ENCODE measurements at places on chromosomes 5 and 9.

GRCh38 chr5:114407783-114408182 lies 45.9 kb downstream of the KCNN2 start:
- no peak for DNase-seq

GRCh38 chr5:73405691-73406090 lies 42.9 kb downstream of the FOXD1 start:
- DNase-seq, result no peak

GRCh38 chr5:32326216-32326772 lies 13.6 kb upstream of the MTMR12 start:
- DNase-seq, result no peak

GRCh38 chr5:54895816-54896341 lies 89.5 kb downstream of the ESM1 start:
- peak; percentile 54 for DNase-seq

DNA sequence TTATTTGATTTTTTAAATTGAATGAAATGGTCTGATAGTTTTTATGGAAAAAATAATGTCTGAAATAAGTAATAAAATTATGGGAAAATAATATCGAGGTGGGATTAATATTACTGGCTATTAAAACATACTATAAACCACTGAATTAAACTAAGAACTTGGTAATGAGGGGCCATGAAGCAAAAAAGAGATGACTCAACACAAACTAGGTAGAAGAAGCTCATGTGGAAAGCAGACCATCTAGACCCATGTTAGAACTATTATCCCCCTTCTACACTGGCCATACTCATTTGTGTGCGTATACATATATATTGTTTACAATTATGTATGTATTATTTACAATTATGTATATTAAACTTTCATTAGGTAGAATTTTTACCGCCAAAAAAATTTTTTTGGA lies 8.5 kb upstream of the GPR150 start:
- no peak for DNase-seq

DNA sequence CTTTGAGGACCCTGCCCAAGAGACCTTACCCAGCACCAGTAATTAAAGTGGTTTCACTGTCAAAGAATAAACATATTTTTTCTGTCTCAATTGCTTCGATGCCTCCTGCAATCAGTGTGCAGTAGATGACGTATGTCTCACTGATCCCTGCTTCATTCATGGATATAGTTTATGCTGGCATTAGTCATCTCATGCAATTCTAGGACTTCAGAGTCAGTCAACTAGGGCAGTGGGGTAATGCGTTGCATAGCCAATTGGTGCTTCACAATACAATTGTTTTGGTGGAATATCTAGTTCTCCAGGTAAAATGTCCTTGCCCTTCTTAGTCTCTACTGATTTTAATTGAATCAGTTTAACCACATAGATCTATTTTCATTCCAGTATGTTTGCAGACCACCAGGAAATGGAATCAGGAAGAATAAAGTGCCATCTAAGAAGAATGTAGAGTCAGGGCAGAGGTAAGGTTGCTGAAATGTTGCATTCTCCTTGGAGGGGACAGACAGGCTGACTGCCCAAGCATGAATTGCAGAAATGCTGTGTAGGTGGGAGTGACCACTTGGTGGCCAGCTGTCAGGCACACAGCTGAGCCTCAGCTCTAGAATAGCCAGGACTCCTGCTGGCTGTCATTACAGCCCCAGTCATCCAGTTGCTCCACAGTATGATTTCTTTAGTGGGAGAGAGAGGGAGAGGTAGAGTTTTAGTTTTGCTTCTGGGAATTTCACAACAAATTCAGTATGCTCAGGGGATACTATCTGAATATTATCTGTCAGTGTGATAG lies 73.5 kb upstream of the MEGF10 start:
- peak; percentile 73 for DNase-seq

GRCh38 chr9:134959126-134959970 lies 41.6 kb upstream of the FCN1 start:
- DNase-seq, result no peak

- no peak for DNase-seq
Observed at GRCh38 chr5:169527863-169528262, 55.7 kb upstream of the SPDL1 start.

DNA sequence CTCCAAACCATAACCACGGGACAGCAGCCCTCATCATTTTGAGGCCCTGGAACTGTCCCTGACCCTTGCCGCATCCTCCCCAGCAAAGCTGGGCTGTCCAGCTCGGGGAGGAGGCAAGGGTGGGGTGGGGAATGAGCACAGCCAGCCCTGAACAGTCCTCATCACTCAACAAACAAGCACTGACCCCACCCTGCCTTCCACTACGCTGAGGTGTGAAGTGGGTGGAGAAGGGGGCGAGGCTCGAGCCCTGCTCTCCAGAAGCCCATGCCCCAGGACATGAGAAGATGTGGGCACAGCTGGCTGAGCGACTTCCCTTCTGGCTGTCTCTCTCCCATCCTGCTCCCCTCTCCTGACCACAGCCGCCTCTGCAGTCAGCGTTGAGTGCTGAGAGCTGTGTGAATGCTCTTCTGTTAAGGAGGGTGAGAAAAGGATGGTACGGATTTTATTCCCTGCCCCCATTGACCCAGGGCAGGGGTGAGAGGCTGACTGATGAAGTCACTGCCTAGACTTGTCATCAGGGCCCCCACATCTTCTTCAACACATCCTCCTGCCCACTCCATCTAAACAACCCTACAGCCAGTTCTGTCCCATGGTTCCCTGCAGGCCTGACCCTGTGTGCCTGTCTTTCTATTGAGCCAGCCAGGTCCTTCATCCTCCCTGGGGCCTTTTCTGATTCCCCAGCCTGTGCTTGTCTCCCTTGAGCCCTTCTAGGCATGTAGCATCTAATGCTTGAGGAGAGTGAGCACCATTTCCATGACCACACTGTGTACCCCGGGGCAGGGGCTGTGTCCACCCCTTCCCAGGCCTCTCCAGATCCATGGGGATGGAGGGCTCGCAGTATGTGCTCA lies 276.0 kb downstream of the FSTL4 start:
- DNase-seq, result peak; percentile 67

GRCh38 chr5:61534481-61535267 lies 202.6 kb downstream of the ZSWIM6 start:
- DNase-seq, result no peak

GRCh38 chr5:168809218-168809617 lies 230.1 kb upstream of the PANK3 start:
- DNase-seq, result peak; percentile 55

- no peak for DNase-seq
Observed at GRCh38 chr9:98886691-98887229, 56.9 kb upstream of the COL15A1 start.

DNA sequence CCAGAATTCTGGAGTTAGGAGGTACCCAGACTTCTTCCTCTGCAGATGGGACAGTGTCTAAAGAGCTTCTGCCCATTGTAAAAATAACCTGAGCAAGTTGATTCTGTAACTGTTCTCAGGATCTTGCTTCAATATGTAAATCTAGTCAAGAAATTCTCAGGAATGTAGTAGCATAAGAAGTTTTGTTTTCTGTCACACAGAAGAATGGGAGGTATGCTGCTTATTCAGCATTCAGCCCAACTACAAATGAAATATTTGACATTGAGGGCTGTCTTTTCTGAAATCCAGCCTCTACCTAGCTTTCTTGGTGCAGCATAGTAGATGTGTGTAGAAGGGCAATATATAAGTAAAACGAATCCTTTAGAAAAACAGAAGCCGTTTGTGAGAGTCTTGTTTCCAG lies 13.8 kb downstream of the MACIR start:
- DNase-seq, result no peak

- DNase-seq, result no peak
Observed at GRCh38 chr9:123756484-123757106, 173.3 kb downstream of the DENND1A start.

DNA sequence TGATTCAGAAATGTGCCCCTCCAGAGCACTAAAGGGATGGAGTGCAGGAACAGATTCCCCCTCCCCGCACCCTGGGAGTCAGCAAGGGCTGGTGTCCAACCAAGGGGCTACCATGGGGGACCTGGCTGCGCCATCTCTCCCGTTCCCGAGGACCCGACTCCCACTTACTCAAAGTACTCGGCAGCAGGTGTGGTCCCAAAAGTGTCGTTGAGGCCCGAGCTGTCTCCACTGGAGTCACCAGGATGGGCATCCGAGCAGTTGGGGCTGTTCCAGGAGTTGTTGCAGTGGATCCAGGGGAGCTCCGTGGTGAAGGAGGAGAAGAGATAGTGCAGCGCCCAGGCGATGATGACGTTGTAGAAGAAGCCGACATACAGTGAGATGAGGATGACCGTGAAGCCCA lies 12.9 kb downstream of the SLC6A3 start:
- DNase-seq, result no peak

- DNase-seq, result peak; percentile 36
Observed at GRCh38 chr5:142841511-142842265, 71.5 kb downstream of the ARHGAP26 start.

DNA sequence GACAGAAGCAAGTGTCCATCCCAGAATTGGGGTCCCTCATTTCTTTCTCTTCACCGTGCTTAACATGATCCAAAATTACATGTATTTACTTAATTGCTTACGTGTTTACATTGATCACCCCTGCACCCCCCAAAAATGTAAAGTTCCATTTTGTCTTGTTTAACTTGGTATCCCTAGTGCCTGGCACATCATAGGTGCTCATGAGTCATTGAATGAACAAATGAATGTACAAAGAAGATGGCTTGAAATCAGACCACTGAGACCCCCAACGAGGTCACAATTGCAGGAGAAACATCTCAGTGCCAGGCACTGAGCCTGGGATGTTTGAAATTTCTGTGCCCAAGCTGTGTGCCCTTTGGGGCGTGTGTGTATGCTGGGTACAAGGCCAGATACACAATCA lies 45.2 kb upstream of the NDFIP1 start:
- no peak for DNase-seq

DNA sequence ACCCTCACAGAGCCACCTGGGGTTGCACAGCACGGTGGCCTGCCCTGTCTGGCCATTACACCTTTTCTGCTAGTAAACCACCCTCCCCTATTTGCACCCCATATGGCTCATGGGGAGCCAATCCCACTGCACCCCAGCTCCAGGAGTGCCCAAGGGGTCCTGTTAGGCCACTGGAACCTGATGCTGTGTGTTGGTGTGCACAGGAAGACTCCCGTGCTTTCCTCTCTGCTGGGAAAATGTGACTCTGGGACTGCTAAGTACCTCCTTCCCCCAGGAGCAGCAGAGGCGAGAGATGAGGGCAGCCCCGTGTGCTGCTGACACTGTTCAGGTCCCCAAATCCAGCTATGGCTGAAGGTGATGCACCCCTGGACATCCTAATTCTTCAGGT lies 126.3 kb downstream of the ADAMTS2 start:
- no peak for DNase-seq

GRCh38 chr5:168318240-168318639 lies 26.8 kb downstream of the WWC1 start:
- no peak for DNase-seq

DNA sequence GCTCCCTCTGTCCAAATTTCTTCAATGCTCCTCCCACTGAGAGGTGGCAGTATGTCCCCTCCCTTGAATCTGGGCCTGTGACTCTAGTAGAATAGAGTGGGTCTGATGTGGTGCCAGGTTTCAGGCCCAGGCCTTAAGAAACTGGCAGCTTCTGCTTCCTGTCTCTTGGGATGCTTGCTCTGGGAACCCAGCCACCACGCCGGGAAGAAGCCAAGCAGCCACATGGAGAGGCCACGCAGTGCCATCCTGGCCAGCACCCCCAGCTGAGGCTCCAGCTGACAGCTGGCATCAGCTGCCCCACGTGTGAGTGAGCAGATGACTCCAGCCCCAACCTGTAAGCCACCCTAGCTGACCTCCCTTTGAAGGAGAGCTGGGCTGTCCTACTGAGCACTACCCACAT lies 7.3 kb upstream of the TSPAN17 start:
- peak; percentile 86 for DNase-seq

DNA sequence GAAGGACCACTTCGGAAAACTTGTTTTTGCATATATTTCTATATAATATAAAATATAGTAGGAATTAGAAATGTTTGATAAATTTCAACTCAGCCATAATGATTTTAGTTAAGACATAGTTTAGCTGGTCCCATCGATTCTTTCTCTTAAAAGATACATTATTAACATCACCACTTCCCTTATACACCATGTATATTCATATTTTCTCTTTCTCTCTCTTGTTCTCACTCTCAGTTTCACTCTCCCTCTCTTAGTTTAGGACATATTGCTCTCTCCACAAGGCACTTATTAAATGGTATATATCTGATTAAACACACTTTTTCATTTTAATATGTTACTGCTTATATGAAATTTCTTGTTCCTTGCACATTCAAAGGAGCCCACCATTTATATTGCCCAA lies 90.1 kb upstream of the RASEF start:
- DNase-seq, result no peak

DNA sequence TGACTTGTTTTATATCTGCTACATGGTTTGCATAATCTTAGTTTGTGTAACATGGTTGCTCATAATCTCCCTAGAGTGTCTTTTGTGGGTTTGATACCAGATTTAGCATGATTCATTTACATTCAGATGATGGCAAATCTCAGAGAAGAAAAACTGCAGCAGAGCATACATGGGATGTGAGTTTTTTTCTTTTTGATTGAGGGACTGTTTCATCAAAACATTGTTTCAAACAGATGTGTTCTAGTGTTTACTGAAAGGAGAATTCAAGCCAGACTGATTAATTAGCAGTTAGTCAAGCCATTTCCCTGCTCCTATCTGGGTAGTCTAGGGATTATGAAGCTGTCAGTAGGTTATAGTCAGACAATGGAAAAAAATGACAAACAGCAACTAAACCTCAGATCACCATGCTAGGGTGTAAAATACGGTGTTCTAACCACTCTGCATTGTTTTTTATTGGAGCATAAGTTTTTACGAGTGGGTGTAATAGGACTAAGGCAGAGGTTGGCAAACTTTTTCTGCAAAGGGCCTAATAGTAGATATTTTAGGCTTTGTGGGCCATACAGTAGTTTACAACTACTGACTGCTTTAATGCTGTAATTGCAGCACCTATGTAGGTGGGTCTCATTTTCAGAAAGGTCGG lies 10.5 kb upstream of the GDNF start:
- peak; percentile 68 for DNase-seq

- no peak for DNase-seq
Observed at GRCh38 chr5:119079318-119079921, 8.5 kb downstream of the DMXL1 start.

- DNase-seq, result no peak
Observed at GRCh38 chr5:138472353-138472752, 7.1 kb downstream of the EGR1 start.

DNA sequence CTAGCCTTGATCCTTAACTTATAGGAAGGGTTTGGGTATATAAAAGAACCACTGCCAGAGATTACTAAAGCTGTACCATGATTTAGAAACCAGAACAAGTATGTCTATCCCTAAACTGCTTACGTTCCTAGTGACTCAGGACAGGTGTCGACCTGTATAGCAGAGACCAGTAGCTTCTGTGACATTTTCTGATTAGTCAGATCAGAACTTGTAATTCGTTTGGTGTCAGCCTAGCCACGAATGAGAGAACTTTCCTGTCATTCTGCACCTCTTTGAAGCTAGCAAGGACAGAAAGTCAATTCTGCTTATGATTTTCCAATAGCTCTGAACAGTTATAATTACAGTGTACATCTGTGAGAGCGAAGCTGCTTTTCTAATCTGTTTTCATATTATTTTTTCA lies 39.5 kb downstream of the PRKACG start:
- DNase-seq, result no peak

All from NCI-H69 (cell line).